Left ventricle myocardium inferior (tissue), 1 donor: ENCODE measurements at places on chromosomes 2 and 18.

DNA sequence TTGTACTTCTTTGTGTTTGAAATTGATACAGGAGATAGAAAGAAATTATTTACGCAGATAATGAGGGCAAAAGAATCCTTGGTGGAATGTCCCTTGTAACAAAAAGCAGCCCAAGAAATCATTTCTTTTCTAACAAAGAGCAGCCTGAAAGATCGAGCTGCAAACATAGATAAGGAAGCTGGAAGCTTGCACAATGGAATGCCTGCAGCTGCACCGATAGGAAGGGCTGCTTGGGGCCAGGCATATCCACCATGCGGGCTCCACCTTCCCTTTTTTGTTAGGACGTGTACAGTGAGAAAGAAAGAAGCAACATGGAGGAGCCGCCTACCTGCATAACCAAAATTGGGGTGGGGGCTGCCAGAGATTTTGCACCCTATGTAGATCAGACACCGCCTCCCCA lies 568.7 kb downstream of the METTL4 start:
- DNase-seq: no peak

GRCh38 chr2:62222674-62223073 lies 26.8 kb downstream of the B3GNT2 start:
- no peak for DNase-seq

- no peak for DNase-seq
Measured at GRCh38 chr2:24423095-24423494, 62.8 kb upstream of the ITSN2 start.

DNA sequence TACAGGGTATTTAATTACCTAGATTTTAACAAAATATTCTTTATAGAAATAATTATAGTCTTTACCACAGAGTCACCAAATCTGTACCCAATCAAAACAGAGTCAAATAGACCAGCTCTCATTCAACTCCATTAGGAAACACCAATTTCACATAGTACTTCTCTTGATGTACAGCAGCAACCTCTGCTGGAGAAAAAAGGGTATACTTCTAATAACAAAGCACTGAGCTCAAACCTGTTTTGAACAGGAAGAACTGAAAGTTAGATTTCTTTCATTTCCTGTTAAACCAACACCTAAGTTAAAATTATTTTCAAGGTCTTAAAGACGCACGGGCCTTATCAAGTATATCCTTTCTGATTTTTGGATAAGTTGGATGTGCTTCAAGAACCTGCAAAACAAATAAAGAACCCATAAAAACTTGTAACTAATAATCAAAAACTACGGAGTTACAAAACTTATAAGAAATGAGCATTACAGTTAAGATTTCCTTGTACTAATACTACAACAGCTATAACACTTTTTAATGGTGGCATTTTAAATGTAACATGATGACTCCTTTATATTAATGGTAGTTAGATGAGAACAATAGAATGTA lies 79.0 kb downstream of the TTC21B start:
- DNase-seq: no peak

DNA sequence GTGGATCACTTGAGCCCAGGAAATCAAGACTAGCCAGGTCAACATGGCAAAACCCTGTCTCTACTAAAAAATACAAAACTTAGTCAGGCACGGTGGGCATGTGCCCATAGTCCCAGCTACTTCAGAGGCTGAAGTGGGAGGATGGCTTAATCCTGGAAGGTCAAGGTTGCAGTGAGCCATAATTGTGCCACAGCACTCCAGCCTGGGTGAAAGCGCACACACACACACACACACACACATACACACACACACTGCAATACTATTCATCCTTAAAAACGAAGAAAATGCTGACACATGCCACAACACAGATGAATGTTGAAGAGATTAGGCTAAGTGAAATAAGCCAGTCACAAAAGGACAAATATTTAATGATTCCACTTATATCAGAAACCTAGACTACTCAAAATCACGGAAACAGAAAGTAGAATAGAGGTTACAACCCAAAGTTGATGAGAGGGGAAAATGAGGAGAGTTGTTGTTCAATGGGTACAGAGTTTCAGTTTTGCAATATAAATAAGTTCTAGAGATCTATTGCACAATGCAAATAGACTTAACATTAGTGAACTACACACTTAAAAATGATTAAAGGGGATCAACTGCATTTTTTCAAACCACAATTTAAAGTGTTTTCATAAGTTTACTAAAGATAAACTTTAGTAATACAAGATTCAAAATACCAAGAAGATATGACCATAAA lies 114.5 kb downstream of the USP34 start:
- DNase-seq: no peak

- no peak for DNase-seq
Measured at GRCh38 chr2:217147818-217148217, 288.0 kb upstream of the TNP1 start.

DNA sequence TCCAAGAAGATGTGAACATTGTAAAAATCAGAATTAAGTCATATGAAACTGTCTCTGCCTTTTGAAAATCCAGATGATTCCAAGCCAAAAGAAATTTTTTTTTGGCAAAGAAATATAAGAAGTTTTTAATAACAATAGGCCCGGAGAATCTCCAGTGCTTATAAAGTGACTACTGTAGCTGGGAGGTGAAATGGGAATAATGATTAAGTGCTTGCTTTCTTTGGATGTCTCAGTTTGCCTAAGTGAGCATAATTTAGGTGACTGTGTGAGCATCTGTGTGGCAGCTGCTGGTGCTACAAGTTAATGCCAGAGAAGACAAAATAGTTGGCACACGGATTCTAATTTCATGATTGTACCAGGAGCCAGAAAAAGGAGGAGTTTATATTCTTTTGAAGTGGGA lies 185.0 kb downstream of the LTBP1 start:
- no peak for DNase-seq

DNA sequence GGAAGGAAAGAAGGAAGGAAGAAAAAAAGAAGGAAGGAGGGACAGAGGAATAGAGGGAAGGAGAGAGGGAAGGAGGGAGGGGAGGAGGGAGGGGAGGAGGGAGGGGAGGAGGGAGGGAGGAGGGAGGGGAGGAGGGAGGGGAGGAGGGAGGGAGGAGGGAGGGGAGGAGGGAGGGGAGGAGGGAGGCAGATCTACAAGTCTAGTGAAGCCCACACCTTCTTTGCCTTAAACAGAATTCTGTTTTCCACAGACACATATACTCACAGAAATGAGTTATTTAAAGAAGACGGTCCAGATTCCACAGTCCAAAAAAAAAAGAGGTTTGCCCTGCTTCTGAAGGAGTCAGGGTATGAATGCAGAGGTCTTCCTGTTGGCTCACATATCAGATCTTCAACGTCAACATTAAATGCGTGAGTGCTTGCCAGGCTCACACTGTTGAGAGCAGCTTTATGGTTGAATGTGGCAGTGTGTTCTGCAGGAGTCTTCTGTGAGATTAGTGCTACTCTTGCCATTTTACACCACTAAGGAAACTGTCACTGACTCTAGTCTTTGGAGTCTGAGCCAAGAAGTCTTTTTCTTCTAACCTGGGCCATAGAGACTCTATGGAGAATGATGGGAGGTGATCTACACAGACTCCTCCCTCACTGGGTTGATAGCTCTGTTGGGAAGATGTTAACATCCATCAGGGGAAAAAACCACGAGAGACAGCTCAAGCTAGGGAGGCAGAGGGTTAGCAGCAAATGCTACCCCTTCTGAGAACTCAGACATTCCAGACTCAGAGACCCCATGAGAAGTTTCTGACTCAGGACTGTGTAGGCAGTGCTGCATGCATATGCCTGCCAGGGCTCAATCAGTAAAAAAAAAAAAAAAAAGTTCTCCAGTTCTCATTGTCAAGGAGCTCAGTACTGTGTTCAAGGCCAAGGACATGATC lies 23.3 kb downstream of the PAX8 start:
- no peak for DNase-seq

DNA sequence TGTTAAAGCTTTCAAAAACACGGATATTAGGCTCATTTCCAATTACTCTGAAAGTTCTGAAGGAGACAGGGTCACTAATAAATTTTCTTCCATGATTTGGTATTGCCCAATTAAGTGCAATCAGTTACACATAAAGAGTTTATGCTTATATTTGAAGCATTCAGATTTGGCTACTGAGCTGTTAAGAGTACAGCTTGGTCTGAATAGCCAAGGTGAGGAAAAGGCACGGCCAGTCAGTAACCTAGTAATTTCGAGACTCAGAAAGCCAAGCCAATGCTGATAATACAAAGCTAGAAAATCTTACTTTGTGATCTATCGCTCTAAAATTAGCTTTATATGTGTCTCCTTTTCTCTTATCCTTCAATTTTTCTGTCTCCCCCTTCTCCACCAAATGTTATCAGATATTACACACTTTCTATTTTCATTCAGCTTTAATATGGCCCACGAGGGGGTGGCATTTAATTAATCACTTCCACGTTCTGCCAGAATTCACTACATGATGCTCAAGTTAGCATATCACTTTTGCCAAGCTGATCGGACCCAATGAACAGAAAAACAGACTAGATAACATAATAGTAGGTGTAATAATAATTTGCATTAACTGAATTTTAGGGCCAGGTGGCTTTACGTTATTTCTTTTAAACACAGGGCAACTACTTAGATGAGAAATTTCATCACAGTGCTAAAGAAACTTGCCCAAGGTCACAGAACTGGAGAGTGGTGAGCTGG lies 138.4 kb downstream of the TCF4 start:
- DNase-seq: no peak

- no peak for DNase-seq
Measured at GRCh38 chr18:24474406-24474805, 14.0 kb downstream of the HRH4 start.

- no peak for DNase-seq
Measured at GRCh38 chr2:206798000-206798399, 32.6 kb downstream of the FASTKD2 start.

DNA sequence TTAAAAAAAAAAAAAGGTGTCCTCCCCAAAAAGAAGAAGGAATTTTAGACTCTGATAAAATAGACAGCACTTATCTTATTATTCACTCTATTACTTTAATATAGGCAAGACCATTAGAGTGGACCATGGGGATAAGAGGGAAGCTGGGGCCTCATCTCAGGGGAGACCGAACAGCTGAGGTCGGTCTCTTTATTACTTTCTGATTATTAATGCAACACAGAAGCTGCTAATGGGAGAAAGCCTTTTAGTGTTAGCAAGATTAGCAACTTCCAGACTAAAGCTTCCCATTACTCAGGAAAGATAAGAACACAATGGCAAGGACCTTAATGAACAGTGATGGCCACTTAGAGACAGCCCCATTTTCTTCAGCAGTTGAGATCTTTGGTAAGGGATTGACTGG lies 135.5 kb downstream of the TMEFF2 start:
- no peak for DNase-seq

GRCh38 chr2:118763797-118764196 lies 83.7 kb downstream of the EN1 start:
- DNase-seq: no peak

GRCh38 chr18:44035554-44035953 lies 645.1 kb upstream of the SETBP1 start:
- no peak for DNase-seq
